ENCODE measurements at places on chromosomes 7 and 10.

- DNase-seq: no peak
Measured at GRCh38 chr10:111967116-111967515, 216.4 kb downstream of the GPAM start.

DNA sequence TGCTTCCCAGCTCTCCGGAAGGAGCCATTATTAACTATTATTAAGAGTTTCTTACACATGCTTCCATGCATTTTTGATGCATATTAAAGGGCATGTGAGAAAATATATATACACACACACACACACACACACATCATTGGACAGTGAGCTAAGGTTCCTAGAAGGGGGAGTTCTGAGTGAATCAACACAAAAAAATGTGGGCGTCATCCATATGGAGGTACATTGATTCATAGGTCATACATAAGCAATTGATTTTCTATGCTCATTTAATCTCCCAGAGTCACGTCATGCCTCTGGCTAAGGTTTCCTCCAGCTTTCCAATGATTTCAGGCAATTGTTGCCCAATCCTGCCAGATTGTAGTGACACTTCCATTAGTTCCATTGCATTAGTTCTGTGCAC lies 269.4 kb downstream of the DNAJB9 start:
- no peak for DNase-seq

- peak; percentile 76 for DNase-seq
Measured at GRCh38 chr7:129163875-129164544, 19.5 kb downstream of the TSPAN33 start.

DNA sequence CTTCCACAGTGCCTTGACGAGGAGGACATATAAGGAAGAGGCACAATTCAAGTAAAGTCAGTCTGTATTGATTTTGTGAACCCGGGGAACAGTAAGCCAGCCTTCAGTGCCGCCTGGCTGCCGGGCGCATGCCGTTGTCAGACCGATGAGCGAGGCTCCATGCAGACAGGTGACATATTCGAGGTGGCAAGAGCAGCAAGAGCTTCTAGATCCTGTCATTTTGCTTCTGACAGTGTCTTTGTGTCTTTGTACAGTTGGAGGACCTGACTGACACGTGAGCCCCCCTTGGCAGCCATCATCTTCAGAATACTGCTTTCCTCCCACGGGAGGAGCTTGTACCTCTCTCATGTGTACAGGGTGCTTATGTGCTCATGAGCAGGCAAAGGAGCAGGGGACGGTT lies 387.5 kb upstream of the GALNT17 start:
- no peak for DNase-seq

GRCh38 chr10:24344279-24344678 lies 135.3 kb downstream of the KIAA1217 start:
- DNase-seq: peak; percentile 83

DNA sequence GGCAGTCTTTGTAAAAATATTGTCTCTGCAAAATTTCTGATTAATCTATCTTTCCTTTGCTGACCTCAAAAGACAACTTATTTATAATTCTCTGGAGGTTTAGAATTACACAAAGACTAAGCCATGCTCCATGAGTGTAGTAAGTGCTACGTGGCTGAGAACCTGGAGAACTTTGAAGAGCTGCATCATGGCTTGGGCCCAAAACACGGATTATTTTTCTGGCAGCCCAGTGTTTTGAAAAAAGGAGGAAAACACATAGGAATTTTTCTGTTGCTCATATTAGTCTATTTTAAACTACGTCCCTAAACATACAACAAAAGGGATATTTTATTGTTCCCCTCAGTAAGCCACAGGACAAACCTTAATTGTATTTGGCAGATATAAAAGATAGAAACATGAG lies 360.7 kb upstream of the MYO3A start:
- DNase-seq: no peak

- DNase-seq: peak; percentile 8
Measured at GRCh38 chr7:124155432-124156022, 122.7 kb upstream of the TMEM229A start.

GRCh38 chr7:97512441-97513207 lies 219.3 kb upstream of the TAC1 start:
- DNase-seq: no peak

GRCh38 chr7:109844362-109844761 lies 1246.6 kb upstream of the LRRN3 start:
- DNase-seq: no peak

DNA sequence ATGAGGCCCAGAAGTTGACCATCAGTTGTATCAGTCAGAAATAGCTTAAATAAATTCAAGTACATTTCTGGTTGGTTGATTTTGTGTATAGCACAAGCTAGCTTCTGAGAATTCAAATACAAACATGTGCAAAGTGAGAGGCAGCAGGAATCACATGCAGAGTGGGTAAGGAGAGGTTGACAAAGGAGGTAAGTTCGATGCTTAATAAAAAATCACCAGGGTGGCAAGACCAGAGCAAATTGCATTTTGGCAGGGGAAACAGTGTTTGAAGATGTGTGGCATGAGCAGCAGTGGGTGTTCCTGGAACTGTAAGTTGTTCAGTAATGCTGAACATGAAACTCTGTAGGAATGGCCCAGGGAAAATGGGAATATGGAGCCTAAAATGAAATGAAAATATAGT lies 52.6 kb downstream of the GNAI1 start:
- DNase-seq: no peak

GRCh38 chr7:85186083-85186520 lies 754 bp downstream of the SEMA3D start:
- peak; percentile 55 for DNase-seq

Data from GM03348 (cell line).